ENCODE measurements at places on chromosomes 1 and 21.
A peak's percentile ranks its signal among the peaks of the same experiment; 100 is the strongest.

- DNase-seq: no peak
Observed at GRCh38 chr21:43622796-43623195, 36.5 kb downstream of the HSF2BP start.

- DNase-seq: no peak
Observed at GRCh38 chr1:76075188-76075489, 593 bp downstream of the ST6GALNAC3 start.

GRCh38 chr1:109792056-109792831, 28.5 kb upstream of the EPS8L3 start:
- peak; percentile 91 for DNase-seq

DNA sequence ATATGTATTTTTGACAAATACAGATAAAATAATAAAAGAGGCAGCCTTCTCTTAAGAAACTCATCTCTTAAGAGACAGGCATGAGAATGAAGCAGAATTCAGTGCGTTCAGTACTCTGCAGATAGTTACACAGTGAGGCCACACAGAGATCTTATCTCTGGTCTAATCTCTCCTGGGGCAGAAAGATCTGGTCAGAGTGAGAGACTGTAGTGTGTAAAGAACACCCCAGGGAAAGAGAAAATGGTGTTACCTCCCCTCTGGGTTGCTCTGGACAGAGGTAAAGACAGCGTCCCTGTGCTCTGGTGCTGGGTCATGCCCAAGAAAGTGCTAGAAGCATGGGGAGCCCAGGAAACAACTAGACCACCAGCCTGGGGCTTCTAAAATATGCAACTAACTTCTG, 216.3 kb downstream of the SIPA1L2 start:
- DNase-seq: peak; percentile 34

All from hematopoietic multipotent progenitor cell treated with erythropoietin and hydrocortisone succinate and interleukin-3 and kit ligand, for 4 days (in vitro differentiated cells).